CD4-positive, CD25-positive, alpha-beta regulatory T cell (primary cell): ENCODE measurements at places on chromosomes 7 and 10.

DNA sequence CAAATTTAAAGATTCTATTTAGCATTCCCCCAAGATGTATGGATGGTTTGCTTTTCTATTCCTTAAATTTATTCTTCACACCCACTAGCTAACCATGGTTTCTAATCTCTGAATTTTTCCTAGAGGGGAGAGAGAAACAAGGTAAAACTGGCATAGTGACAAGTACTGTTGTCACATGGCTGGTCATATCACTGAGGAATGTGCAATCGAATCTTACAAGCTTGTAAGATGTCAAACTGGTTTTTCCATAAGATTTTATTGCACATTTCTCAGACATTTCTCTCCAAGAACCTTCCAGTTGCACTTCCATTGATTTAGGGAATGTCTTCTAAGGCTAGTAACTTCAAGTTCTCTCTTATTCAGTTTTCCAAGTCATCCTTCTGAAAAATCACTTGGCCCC is 89.8 kb downstream of the MBL2 start:
- no peak for DNase-seq

DNA sequence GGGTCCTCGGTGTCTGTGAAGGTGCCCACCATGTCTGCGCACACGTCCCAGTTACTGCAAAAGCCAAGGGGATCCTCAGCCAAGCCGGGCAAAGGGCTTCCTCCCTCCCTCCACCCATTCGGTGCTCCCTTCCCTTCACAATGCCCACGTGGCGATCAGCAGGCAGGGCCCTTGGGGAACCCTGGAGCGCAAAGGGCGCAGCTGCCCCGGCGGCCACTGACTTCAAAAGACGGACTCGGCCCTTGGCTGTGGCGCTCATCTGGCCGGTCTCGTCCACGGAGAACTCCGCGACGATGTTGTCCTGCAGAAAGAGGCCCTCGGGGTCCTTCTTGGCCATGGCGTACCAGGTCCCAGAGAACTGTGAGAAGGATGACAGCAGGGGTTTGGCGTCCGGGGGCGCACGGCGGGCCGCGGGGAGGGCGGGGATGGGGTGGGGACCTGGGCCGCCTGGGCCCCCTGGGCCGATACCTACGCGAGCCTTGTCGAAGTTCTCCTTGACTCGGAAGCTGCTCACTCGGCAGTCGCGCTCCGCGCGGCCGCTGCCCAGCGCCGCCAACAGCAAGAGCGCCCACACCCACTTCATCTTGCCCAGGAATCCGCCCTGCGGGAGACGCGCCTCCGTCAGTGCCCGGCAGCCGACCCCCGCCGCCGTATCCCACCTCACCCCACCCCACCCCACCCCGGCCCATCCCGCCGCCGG is 439 bp downstream of the RBP4 start:
- no peak for DNase-seq

DNA sequence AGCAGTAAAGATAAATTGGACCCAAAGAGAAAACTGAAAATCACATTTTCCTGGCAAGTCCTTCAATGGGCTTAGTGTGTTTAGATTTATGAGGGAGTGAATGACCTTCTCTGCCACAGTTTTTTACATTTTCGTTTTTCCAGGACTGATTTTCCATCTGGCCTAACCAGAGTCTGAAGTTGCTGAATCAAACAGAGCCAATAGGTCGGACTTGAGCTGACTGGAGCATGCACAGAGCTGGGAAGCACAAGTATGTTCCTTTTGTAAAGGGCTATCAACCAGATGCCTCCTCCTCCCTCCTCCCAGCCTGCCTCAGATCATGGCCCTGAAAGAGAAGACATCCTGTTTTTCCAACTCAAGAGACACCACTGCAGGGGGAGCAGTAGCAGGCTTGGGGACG is 126.0 kb upstream of the ANKRD1 start:
- DNase-seq: no peak

- no peak for DNase-seq
These were observed 117.8 kb downstream of the USP6NL start for GRCh38 chr10:11493646-11494045.

- no peak for DNase-seq
These were observed 71.5 kb upstream of the SMNDC1 start for GRCh38 chr10:110376021-110376766.

DNA sequence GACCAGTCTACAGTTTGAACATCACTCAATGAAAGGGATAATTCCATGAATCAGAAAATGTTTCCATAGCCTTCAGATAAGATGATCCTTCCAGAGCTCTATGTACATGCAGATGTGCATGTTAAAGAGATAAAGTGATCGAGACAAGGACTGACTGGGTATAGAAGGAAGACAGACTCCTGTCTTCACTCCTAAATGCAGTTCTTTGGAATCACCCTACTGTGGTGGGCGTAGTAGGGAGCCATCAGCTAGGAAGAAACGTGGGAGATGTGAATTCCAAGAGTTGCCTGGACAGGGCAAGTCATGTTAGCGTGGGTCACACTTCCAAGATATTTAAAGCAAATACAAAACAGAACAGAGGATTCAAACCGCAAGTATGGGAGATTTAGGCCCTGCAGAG is 23.9 kb downstream of the LOXL4 start:
- DNase-seq: no peak

DNA sequence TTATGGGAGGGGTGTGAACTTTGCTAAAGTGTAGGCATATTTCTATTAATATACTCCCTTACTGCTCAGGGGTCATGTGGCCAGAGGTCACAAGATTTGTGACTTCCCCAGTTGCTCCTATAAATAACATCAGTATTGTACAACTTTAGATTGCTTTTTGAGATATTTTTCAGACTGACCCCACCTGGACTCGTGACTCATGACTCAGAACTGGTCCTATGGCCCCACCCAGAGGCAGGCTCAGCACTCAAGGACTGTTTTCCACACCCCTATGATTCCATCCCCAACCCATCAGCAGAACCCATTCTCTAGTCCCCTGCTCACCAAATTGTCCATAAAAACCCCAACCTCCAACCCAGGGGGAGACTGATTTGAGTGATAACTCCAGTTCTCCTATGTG is 2.7 kb upstream of the CUL2 start:
- no peak for DNase-seq

GRCh38 chr7:151138153-151138851 is 29.2 kb downstream of the GBX1 start:
- no peak for DNase-seq

- DNase-seq: no peak
These were observed 639.9 kb downstream of the PHTF2 start for GRCh38 chr7:78438433-78438832.

DNA sequence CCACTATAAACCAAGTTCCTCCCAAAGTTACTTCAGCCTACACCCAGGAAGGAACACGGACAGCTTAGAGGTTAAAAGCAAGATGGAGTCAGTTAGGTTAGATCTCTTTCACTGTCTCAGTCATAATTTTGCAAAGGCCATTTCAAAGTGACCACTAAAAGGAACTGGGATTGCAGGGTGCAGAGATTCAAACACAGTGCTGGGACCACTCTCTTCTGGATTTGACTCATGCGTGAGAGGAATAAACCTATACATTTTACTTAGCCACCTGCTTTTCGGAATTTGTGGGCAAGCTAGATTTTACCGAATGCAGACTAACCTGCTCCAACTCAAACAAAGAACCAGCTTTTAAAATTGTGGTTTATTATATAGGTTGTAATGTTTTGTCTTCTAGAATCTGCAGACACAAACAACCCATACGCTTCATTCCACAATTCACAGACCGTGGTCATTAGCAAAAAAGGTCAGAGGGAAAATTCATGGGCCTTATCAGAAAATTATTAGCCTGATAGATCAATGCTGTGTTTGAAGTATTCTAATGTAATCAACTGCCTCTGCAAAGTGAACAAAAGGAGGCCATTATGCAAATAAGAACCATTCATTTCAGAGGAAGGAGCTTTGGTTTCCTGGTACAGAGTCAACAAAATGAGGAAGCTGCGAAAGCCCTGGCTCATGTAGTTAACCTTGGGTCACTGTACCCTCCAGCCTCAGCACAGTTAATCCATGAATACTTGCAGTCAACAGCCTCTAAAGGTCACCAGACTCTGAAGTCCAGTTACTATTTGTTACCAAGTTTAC is 342.7 kb upstream of the KLF6 start:
- DNase-seq: no peak

GRCh38 chr7:129502708-129503685 is 666 bp downstream of the SMKR1 start:
- no peak for DNase-seq

- DNase-seq: no peak
These were observed 52.2 kb upstream of the SEC61G start for GRCh38 chr7:54811041-54811845.

DNA sequence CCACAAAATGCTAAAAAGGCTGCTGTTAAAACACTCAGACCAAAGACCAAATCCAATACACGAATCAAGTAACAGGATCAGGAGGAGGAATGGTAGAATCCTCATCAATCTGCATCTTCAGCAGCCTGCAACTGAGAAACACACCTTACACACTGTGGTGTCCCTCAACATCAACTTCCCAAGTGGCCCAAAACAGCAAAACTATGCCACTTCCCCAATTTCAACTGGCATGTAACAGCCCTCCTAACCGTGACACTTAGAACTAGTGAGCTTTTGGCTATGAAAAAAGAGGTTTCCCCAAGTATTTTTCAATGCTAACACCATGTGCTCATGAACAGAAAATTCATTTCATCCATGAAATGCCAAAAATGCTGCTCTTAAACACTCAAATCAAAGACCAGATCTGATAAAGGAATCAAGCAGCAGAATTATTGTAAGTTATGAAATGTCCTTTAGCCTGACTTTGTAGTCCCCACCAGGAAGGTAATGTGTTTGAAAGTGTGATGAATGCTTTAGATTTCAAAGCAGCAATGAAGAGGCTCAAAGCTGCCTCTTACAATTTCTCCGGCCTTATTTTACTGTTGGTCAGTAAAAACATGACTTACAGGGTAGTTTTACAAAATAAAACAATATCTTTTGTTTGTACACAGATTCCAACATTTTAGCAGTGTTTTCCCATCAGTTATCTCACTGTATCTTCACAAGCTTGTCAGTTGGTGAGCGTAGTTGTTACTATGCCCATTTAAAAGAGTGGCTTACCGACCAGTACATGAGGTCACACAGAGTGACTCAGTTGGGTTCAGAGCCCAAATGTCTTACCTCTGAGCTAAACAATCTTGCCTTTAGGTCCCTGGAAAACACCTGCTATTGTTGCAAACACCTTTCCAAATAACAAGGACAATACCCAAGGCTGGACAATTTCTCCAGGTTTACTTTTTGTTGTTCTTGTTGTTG is 65.7 kb upstream of the ASAH2 start:
- no peak for DNase-seq
